CD8-positive, alpha-beta memory T cell (primary cell): ENCODE measurements at places on chromosomes 13 and 19.

DNA sequence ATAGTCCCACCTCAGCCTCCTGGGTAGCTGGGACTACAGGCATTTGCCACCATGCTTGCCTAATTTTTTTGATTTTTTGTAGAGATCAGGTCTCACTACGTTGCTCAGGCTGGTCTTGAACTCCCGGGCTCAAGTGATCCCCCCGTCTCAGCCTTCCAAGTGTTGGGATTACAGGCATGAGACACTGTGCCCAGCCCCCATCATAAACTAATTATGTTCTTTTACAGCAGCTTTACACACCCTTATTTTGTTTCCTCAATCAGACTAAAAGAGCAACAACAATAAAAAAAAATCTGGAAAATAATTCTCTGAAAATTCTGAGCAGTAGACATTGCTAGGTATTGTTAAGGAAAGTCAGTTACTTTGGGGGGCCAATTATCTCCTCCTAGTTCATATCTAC is 35.7 kb downstream of the STARD13 start:
- no peak for DNase-seq

DNA sequence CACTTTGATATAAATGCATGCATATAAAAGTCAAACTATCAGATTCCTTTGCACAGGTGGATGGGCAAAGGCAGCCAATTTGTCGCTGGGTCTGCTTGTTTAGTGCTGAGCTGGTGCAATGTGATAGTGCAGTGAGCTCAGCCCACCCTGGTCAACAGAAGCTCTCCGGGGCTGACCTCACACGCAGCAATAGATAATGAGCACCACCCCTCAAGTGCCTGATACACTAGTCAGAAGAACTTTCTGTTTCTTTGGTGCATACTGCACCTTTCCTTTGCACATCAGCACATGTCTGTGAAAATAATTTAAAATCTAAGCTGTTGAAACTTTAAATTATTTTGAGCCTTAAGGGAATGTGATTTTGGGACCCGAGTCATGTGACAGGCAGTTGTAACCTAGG is 20.2 kb downstream of the ATP8A2 start:
- no peak for DNase-seq

DNA sequence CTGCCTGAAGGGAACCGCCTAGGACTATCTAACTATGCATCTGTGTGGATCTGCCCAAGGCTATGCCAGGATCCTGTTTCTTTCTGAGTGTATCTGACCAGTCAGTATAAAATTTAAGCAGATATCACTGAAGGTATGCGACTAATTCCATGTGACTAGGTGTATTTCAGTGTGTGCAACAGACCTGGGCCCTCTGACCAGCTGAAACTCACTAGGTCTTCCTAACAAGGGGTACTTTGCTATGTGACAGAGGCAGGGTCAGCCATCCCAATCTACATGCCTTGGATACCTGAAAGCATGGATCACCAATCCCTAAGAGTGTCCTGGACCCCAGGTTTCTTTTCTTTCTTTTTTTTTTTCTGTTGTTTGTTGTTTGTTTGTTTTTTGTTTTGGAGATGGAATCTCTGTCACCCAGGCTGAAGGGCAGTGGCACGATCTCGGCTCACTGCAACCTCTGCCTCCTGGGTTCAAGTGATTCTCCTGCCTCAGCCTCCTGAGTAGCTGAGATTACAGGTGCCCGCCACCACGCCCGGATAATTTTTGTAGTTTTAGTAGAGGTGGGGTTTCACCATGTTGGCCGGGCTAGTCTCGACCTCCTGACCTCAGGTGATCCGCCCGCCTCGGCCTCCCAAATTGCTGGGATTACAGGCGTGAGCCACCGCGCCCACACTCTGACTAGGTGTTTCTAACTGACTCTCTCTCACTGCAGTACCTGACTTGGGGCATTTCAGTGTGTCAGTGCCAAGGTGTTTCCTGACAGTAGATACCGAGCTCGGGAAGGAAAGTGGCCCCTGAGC is 43.5 kb downstream of the FCGBP start:
- no peak for DNase-seq

- no peak for DNase-seq
Observed at GRCh38 chr13:40141859-40142555, 486.5 kb downstream of the COG6 start.

GRCh38 chr19:45323671-45324081 is 1.0 kb upstream of the CKM start:
- DNase-seq, result no peak

GRCh38 chr19:5563008-5563431 is 4.7 kb downstream of the TINCR start:
- no peak for DNase-seq

GRCh38 chr13:30466358-30466714 is 600 bp upstream of the HMGB1 start:
- no peak for DNase-seq

DNA sequence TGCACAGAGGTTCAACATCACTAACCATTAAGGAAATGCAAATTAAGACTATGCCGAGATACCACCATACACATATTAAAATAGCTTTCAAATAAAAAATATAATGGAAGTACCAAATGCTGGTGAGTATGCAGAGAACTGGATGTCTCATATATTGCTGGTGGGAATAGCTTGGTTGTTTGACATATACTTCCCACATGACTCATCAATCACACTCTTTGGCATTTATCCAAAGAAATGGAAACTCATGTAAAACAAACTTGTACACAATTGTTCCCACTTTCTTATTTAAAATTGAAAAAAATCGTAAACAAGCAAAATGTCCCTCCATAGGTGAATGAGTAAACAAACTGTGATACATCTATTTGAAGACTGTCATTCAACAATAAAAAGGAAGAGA is 982.6 kb upstream of the ATXN8OS start:
- no peak for DNase-seq

- DNase-seq, result no peak
Observed at GRCh38 chr13:97004886-97005285, 10.6 kb upstream of the OXGR1 start.
